ENCODE measurements at places on chromosomes 16 and 17.

DNA sequence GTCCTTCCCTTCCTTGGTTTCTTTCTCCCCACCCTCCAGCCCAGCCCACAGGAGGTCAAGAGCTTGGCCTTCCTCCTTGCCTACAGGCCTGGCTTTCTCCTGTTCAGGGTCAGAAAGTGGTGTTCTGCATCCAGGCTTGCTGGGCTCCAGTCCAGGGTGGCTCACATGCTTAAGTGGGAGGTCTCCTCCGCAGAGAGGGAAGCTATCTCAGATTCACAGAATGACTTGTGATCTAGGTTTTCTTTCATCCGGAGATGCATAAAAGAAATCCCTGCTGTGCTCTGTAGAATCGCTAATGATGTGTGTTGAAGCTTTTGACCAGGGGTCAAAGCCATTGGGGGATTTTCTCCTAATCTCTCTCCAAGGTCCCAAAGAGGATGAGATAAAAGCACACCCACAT lies 382.3 kb upstream of the EEF2KMT start:
- DNase-seq = no peak

GRCh38 chr17:61551255-61551742 lies 39.7 kb downstream of the NACA2 start:
- DNase-seq = peak; percentile 50

GRCh38 chr17:18218756-18219415 lies 6.5 kb upstream of the LLGL1 start:
- no peak for DNase-seq

DNA sequence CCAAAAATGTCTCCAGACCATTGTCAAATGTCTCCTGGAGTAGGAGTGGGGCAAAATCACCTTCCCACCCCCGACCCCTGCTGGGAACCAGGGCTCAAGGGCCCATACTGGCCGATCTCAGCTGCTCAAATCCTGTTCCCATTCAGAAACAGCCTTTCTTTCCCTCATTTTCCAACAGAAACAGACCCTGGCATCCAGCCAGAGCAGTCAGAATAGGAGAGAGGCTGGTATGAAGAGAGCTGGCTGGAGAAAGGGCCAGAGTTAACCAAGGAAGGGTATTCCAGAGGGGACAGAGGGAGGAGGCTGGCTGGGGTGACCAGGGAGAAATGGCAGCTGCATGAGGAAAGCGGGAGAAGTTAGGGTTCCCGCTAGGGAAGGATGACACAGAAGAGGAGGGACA lies 199.1 kb downstream of the XYLT1 start:
- DNase-seq = peak; percentile 69

GRCh38 chr17:323181-323580 lies 29.4 kb downstream of the RPH3AL start:
- DNase-seq = no peak

- DNase-seq = no peak
Observed at GRCh38 chr16:4529085-4530060, 9.2 kb downstream of the CDIP1 start.

DNA sequence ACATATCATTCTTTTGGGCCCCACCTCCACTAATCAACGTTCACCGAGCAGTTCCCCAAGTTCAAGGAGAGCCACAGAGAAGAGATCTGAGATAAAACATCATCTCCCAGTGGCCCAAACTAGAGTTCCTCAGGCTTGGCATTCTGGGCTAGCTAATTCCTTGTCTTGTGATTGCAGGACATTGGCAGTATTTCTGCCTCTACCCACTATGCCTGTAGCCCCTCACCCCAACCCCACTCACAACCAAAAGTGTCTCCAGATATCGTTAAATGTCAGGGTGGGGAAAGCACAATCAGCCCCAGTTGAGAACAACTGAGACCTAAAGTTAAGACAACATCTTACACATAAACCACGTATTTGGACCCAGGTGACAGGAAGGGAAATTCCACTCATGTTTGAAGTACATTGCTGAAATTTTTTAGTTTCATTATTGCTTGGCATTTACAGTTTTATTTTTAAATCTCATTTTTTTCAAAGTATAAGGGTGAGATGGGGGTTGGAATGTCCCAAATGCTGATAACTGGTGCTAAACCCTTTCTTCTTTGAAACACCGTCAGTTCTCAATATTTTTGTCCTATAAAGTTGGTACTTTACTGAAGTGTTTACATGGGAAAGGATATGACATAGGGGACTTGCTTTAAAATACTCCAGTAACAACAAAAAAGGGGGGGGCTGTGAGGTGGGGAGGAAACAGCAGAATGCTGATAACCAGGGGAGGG lies 13.6 kb downstream of the ZC3H7A start:
- DNase-seq = peak; percentile 54

- peak; percentile 15 for DNase-seq
Observed at GRCh38 chr17:47622180-47622549, 27.6 kb upstream of the KPNB1 start.

- no peak for DNase-seq
Observed at GRCh38 chr16:3202903-3203539, 15.0 kb downstream of the OR1F1 start.

DNA sequence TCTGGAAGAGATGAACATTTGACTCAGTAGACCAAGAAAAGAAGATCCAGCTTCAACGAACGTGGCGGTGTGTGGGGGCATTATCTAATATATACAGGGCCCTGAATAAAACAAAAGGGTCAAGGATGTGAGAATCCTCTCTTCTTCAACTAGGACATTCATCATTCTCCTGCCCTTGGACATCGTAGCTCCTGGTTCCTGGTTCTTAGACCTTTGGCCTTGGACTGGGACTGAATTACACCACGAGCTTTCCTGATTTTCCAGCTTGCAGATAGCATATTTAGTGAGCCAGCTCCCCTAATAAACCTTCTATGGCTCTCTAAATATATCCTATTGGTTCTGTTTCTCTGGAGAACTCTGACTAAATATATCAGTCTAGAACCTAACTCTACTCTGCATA lies 29.5 kb upstream of the HELZ start:
- no peak for DNase-seq
